ENCODE measurements at places on chromosomes 1 and 21.

- no peak for DNase-seq
These were observed 411.3 kb downstream of the KIF26B start for GRCh38 chr1:245566134-245566533.

GRCh38 chr1:20032425-20032824 is 37.6 kb upstream of the PLA2G5 start:
- DNase-seq = no peak

DNA sequence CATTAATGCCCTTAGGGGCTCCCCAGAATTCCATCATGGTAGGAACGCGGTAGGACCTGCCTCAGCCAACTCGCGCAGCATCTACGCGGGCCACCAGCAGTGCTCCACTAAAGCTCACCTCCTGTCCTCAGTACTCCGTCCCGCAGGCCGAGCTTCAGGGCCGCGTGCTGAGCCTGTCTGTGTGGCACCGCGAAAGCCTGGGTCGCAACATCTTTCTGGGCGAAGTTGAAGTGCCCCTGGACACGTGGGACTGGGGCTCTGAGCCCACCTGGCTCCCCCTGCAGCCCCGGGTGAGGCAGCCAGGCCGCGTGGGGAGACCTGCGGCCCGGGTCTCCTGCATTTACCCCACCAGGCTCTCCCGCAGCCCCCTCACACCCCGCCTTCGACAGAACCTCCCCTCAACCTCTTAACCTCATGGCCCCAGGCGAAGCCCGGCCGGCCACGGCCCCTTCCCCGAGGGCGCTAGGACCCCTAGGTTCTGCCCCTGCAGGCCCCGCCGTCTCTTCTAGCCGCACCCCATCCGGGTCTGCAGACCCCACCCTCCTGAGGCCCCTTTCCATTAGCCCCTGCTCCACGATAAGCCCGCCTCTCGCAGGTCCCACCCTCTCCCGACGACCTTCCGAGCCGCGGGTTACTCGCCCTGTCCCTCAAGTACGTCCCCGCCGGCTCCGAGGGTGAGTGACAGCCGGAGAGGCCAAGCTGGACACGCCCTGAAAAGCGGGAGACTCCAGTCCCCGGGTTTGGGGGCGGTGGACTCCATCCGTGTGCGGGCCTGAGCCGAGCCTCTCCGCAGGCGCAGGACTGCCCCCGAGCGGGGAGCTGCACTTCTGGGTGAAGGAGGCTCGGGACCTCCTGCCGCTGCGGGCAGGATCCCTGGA is 9.1 kb downstream of the SYTL1 start:
- DNase-seq = no peak

- DNase-seq = no peak
These were observed 33.4 kb upstream of the USH2A start for GRCh38 chr1:216456682-216457081.

DNA sequence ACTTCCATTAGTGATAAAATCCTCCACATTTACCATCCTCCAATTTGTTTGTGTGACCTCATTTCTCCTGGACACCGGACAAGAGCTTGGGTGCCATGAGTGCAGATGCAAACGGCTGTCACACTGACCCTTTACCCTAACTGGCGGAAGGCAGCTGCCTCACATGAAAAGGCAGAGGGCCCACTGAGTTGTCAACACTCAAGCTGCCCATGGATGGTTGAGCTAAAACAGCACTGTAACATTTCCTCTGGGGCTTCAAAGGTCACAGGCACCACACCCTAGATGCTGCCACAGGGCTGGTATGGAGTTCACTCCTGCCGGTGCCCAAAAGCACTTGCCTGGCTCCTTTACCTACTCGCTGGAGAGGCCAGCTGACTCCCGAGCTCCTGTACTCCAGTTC is 653.4 kb downstream of the KCNT2 start:
- DNase-seq = no peak

DNA sequence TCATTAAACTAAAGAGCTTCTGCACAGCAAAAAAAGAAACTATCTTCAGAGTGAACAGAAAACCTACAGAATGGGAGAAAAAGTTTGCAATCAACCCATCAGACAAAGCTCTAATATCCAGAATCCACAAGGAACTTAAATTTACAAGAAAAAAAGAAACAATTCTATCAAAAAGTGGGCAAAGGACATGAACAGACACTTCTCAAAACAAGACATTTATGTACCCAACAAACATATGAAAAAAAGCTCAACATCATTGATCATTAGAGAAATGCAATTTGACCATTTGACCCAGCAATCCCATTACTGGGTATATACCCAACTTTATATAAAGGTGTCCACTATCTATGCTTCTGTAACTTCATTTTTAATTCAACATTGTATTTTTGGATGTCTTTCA is 31.1 kb upstream of the VN1R5 start:
- no peak for DNase-seq

DNA sequence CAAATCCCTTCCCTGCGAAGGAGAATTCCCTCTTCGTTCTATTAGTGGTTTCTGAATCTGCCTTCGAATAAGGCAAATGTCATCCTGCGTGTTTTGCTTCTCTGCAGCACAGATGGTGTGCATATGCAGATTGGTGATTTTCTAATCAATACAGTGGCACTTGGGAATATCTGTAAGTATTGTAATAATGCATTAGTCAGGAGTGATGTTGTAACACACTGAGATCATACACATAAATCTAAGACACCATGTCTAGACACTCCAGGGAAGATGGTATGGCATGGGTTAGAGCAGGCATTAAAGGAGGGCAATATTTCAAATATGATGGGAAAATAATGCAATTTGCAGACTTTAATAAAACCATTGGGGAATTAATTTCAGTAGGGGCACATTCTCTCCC is 513.2 kb upstream of the PTBP2 start:
- DNase-seq = no peak

DNA sequence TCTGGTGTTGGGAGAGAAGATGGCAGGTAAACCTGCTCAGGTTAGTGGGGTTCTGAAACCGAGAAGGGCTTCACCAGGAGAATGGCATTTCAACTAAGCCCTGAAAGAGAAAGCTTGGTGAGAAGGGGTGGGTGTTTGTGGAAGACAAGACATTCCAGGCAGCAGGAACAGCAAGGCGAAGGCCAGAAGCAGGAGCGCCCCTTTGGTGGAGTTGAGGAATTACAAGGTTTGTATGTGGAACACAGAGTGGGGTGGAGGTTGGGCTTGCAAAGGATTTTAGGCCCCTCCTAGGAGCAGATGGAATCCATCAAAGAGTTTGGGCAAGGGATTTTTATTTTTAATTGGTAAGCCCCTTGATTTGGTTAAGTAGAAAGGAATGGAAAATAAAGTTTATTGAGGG is 24.8 kb upstream of the ELOA start:
- peak; percentile 32 for DNase-seq

DNA sequence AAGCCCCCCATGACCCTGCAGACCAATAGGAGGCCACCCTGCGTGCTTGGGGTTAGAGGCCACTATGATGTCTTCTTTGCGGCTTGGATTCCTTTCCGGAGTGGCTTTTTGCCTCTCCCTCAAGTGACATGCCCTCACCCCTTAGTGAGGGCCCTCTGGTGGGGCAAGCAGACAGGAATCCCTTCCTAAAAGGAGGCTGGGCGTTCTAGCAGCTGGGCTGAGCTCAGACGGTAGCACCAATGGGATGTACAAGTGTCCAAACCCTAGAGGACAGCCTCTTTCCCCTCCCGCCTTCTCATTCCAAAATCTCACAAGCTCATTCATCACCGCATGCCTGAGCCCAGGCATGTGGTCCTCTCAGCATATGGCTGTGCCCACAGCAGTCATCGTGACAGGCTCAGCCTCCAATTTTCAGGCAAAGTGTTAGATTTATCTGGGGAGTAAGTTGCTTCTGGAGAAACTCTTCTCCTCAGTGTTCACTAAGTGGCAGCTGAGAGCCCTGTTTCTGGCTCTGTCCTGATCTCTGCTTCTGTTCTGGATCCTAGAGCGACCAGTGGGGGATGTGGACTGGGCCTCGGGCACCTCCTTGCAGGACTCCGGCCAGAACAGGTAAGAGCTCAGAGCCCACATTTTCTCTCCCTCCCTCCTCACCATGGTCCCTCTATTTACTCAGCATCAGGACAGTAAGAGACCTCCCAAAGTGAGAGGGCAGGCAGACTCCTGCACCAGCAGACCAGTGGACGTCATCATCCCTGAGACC is 4.8 kb downstream of the KIAA1614 start:
- no peak for DNase-seq

DNA sequence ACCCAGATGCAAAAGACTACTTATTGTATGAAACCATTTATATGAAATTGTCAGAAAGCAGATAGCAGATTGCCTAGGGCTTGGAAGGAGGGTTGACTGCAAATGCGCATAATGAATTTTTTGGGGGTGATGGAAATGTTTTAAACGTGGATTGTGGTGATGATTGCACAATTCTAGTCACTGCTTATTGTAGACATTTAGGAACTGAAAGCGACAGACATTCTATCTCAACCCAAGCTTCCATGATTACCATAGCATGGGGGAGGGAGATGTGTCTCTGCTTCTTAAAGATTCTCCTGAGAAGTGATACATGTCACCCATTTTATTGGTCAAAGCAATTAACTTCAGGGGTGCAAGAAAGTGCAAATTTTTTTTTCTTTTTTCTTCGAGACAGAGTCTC is 2.8 kb upstream of the MTF2 start:
- DNase-seq = no peak

GRCh38 chr1:117976381-117976780 is 46.8 kb downstream of the WDR3 start:
- no peak for DNase-seq

DNA sequence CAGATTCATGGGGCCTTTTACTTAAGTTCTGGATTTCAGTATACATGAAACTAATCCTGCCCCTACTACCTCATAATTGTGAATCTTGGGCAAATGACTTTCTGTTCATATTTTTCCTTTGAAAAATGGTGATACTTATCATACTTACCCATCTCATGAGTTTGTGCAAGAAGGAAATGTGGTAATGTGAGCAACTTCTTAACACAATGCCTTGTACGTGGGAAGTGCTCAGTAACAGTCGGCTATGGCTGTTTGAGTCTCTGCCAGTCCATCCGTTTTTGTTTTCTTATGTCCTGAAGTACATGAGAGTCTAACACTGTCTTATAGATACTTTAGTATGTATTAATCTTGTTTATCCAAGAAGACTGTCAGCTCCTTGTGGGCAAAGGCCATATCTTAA is 86.5 kb downstream of the PATJ start:
- DNase-seq = no peak

DNA sequence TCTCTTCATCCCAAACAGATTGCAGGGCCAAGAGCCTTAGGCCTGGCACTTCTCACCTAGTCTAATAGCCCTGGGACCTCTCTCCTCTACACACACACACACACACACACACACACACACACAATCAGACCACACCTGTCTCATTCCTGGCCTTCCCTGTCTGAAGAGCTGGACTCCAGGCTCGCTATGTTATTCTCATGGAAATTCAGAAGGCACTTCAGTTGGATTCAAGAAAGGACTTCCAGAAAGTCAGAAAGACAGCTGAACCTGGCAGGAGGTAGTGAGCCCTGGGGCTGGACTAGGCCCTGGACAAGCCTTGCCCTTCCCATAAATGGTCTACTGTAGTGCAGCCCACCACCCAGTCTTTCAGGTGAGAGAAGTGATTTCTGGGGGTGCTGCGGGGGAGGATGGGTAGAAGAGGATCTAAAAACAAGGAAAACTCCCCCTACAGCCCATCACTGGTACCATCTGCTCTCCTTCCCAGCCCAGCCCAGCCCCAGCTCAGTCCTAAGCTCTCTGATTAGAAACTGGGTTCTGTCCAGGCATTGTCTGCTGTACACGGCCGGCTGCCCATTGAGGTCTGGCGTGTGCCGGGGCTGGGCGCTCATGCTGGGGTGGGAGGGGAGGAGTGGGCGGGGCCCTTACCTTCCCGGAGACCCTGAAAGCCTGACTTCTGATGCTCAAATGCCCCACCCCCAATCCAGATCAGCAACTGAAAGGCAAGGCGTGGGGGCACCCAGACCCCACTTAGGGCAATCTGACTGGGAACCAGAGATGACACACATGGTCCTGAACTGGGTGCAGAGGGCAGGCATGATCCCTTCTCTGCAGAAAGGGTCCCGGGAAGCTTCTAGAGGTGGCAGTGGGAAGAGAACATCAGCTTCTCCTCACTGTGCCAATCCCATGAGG is 2.5 kb downstream of the KIF21B start:
- DNase-seq = peak; percentile 11

GRCh38 chr1:203626910-203627246 is 246 bp downstream of the ATP2B4 start:
- DNase-seq = peak; percentile 80

DNA sequence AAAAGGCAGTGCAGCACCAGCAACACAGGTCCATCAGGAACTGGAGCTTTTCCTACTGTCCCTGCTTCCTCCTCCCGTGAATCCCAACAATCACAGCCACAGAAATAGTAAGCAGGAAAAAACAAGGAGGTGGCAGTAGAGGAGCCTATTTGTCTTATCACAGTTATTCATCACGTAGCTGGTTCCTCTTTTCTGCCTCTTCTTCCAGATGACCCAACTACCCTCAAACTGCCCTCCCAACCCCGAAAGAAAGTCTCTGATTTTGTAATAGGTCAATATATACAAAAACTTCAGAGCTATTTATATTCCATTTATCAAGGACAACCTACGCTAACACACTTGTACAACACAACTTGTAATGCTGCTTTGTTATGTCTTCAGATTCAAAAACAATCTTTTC is 21.4 kb downstream of the GNB1 start:
- no peak for DNase-seq

DNA sequence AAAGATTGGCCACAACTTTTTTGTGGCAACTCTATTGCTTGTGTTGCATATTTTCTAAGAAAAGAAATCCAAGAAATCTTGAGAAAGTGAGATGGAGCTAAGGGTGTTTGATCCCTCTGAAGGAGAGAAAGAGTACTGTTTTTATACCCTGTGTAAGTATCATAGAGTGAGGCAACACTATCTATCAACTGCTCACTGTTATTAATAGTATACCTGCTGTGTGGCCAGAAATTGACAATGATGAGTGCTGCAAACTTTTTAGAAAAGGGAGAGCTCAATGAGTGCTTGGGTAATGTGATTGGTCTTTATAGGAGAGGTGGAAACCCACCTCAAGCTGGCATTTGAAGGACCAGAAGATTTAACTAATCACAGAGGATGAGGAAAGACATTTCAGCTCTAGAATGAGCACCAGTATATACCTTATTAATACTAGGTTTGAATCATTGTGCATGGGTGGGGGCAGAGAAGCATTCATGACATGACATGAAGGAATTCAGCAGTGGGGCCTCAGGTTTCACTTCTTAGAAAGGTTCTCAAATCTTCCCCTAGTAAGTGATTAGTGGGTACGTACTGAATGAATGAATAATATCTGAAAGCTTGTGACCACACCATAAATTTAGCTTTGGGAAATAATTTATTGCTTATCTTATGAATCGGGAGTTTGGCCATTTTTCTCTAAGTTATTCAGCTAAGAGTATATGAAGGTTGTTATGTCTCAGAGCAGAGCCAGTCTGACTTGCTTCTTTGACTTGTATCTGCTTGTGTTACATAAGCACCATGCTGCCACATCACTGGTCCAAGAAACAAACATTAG is 169.2 kb upstream of the SGIP1 start:
- no peak for DNase-seq

DNA sequence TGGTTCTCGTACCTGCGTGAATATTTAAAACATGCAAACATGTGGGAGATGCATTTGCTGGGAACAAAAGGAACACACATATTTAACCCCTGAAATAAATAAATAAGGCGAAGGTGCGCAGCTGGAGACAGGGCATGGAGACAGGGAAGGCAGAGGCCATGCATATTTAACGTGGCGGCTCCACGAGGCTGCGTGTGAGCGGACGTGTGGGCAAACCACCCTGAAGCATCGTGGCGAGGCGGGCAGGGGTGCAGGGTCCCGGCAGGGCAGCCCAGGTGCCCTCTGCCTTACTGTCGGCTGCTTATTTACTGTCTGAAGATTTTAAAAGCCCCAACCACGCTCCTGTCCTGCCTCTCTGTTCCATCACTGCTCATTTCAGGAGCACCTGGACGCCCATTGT is 104.0 kb upstream of the ACTRT2 start:
- DNase-seq = no peak

GRCh38 chr1:245311887-245312536 is 157.2 kb downstream of the KIF26B start:
- DNase-seq = no peak

Measured in NCI-H146 (cell line).